ENCODE measurements at places on chromosomes 2 and 18.
A peak's percentile ranks its signal among the peaks of the same experiment; 100 is the strongest.

GRCh38 chr2:77725045-77725444 is 202.9 kb upstream of the LRRTM4 start:
- DNase-seq: no peak

GRCh38 chr2:205937211-205937610 is 148.8 kb downstream of the INO80D start:
- no peak for DNase-seq

DNA sequence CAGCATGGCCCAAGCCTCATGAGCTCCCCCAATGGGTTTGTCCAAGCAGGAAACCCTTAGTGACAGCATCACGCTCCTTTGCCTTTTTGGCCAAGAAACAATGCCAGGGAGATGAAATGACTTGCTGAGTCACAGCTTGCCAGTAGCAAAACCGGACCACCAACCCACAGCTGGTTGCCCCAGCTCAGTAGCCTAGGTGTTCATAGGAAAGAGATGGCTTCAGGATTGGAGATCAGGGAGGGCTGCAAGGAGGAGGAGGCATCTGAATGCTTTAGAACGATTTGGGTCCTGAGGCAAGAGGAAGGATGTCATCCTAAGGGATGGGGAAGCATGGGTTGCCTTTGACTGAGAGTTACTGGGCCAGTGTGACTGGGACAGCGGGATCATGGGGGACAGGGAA is 116.7 kb downstream of the CELF4 start:
- DNase-seq: no peak

DNA sequence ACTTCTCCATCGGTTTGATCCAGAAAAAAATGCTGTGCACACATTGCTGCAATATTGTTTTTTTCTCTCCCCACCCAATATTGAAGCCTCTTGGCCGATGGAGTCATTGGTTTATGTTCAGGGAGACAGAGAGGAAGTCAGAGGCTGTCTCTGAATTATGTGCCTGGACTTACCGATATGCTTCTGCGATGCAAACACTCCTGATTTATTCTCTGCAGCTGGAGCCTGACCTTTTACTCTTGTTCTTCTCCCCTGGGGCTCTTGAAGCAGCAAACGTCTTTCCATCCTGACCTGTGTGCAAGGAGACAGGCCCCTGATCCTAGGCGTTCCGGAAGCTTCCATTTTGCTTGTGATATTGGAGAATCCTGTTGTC is 99.6 kb downstream of the PTGR3 start:
- DNase-seq: no peak

DNA sequence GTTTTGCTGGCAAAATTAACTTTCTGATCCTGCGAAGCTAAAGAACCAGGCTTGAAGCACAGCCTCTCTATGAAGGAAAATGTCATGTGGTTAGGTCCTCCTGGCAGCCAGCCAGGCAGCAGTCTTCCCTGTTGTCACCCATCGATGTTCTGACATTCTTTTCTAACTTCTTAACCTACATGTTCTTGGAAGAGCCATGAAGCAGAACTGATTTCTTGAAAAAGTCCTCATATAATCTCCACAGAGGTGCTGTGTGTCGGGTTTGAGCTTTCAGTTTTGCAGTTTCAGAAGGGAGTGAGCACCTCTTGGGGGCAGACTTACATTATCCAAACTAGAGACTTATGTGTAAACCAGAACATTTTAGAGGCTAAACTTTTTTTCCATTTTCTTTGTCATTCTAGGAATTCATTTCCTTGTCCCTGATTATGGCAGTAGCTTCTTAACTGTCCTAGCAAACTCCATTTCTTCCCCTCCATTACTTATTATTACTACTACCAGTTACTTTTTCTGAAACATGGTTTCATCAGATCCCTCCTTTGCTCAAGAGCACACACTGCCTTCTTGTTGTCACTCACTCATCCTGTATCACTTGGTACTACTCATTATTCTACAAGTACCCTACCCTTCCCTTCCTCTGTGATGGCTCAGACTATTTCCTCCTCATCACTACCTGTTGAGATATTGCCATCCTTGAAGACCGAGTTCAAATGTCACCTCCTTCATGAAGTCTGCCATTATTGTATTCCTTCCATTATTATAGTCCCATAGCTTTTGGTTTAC is 31.1 kb downstream of the DOK1 start:
- DNase-seq: no peak

DNA sequence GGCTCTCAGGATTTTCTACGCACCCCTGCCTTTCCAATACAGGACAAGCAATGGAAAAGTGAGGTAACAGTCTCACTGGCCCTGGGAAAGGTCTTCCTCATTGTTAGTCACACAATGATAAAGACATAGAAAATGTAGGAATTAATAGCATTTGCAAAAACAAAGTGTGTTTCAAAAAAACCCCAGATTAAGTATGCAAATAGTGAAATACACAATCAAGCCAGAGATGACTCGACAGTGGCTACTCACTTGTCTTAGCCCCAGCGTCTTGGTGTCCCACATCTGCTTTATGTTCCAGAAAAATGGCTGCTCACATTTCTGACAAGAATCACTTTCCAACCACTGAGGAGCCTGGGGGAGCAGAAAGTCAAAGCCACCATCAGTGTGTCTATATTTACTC is 47.0 kb upstream of the AP1S3 start:
- no peak for DNase-seq

DNA sequence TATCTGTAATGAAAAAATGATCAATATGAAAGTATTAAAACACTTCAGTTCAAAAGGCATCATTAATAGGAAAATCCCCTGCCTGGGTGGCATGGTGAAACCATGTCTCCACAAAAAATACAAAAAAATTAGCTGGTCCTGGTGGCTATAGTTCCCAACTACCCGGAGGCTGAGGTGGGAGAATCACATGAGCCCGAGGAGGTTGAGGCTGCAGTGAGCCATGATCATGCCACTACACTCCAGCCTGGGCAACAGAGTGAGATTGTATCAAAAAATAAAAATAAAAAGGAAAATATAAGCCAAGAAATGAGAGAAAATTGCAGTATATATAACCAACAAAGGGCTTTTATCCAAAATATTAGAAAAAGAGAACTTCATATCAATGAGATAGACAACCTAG is 71.6 kb upstream of the MYCN start:
- DNase-seq: no peak

DNA sequence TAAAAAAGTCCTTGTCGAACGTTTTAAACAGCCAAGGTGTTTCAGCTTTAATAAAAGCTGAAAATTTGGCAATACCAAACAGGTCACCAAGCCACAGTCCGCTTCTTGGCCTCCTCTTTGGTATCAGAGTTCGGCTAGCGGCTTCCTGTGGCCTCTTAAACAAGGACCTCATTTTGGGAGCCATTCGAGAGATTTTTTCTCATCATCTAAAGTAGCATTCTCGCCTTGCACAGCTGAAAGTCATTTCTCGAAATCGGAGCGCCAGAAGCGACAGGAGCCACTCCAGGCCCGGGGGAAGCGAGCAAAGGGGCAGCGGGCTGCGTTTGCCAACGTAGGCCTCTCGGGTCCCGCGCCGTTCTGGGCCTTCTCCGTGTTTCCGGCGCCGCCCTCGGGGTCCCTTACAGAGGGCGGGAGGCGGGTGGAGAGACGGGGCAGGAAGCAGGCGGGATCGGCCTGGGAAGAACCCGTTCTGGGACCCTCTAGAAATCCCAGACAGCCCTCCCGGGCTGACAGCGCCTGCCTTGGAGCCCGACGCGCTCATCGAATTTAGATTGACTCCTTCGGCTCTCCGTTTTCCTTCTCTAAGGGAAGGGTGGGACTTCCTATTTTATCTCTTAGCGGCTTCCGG is 522 bp upstream of the ZNF407 start:
- peak; percentile 45 for DNase-seq

DNA sequence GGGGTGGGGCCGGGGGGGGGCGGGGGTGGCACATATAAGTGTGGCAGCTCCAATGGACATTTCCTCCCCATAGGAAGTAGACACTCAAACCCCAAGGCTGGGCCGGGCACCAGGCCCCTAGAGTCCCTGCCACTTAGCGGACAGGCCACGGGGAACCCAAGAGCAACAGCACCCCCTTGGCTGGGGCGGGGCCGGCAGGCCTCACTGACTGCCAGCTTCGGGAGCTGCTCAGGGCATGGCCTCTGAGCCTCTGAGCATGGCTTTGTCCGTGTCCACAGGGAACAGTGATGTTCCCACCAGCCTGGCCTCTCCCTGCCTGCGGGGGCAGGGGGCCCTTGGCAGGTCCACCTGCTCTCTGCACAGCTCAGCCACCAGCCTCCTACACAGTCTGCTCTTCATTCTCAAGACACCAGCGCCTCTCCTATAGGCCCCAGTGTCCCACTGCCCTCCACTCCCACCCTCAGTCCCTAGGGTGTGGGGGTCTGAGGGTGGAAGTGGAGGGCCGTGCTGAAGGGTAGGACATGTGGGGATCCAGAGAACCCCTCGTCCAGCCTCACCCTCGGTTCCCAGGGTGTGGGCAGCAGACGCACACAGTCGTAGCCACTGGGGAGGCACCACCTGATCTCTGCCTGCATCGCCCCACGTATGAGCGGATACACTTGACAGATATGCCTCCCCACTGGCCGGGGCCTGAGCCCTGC is 106.7 kb downstream of the FAM210A start:
- DNase-seq: no peak

DNA sequence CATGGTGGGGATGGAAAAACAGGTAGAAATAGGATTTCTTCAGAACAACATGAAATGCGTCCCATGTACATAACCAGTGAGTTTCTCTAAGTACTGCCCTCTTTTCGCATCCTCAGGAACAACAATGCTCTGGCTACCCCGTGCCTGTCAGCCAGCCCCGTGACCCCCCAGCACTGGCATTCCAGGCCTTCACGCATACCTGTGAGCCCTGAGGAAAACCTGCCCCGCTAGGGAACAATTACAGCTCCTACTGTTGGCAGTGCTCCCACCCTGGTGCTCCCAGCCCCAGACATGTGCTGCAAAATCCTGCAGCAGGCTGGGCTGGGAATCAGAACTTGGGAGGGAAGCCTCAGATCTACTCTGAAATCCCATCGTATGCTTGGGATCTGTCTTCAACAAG is 9.1 kb downstream of the SMAD7 start:
- no peak for DNase-seq

- no peak for DNase-seq
Measured at GRCh38 chr2:112092286-112093041, 37.4 kb downstream of the TMEM87B start.

DNA sequence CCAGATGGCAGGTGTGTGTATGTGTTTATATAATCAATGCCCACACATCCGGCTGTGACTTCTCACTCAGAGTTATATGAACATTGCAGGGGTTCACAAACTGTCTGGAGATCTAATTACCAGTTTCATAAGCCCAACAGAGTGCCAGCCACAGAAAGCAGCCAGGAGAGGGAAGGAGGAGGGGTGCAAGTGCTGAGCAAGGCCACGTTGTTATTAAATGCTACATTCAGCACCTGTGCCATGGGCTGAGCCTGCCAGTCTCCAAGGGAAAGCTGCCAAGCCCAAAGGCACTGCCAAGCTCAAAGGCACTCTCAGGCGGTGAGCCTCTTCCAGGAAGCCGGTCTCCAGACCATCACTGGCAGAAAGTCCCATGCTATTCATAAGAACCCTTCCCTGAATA is 17.4 kb downstream of the XDH start:
- DNase-seq: peak; percentile 71

- DNase-seq: no peak
Measured at GRCh38 chr2:99812426-99812825, 322.6 kb upstream of the REV1 start.

DNA sequence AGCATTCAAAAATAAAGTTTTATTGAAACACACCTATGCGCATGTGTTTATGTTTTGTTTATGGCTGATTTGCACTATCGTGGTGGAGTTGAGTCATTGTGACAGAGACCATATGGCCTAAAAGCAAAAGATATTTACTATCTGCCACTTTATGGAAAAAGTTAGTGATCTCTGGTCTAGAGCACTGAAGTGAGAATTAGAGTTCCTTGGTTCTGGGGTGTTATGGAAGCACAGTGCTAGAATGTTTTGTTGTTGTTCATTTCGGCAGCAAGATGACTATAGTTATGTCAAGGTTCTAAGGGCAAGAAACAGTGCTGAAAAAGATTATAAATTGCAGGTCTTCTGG is 416.5 kb downstream of the SLC4A3 start:
- DNase-seq: no peak

DNA sequence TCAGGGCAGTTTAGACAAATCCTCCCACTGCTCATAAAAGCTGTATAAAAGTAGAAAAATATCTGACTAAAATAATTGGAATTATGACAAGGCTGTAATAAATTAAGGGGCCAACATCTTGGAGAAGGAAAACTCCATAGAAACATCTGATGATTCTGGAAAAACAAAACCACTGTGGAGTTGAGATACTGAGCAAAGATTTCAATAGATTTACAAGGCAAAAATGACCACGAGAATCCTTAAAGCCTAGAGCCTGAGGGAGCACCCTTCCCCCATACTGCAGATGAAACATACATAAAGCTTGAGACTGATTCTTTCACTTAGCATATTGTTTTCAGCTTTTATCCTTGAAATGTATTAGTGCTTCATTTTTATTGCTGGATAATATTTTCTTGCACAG is 286.4 kb upstream of the MMADHC start:
- DNase-seq: no peak

DNA sequence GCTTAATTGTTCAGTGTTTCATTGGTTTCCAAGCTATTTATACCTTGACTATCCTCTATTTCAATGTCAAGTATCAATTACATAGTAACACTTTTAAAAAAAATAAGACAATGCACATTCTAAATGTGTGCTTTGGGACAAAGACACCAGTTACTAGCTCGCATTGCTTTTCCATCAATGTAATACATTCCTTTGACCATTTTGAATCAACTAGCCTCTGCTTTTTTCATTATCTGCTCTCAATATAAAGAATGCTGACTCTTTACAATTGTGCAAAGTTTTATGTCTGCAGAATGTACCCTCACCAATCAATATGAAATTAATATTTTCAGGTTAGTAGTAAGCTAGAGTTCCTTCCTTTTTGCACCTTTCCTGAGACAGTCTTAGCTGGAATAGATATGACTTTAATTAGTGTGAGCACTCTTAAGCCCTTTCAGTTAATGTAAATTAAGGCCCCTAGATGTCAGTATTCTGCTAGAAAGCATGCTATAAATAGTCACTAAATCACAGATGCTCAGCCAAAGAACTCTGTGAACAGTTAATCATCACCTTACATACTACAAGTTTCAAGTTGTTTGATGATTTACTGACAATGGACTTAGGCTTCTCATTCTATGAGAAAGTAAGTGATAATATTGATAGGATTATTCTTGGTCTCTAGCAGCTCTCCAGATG is 413.6 kb downstream of the PTH2R start:
- no peak for DNase-seq

- no peak for DNase-seq
Measured at GRCh38 chr2:109396202-109397180, 217.3 kb downstream of the SEPTIN10 start.

- DNase-seq: no peak
Measured at GRCh38 chr2:37394796-37395555, 50.5 kb downstream of the QPCT start.

GRCh38 chr2:216346781-216347180 is 25.5 kb downstream of the MARCHF4 start:
- no peak for DNase-seq

DNA sequence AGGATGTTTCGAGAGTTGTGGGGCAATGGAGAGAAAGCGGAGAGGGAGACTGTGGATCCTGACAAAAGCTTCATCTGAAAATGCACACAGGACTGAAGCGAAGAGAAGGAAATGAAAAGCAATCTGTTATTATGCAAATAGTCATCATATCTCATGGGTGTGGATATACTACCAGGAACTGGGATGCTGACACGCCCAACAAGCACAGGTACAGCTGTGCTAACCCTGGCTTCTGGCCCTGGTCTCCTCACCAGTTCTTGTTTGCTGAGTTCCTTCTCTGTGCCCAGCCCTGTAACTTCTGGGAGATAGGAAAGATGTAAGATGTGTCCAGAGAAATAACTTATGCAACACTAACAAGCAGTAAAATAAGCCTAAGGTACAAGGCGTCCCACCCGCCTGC is 358.8 kb downstream of the CMPK2 start:
- DNase-seq: no peak

- DNase-seq: no peak
Measured at GRCh38 chr2:220855296-220855695, 716.8 kb downstream of the EPHA4 start.
